Sigmoid colon (tissue), 7 donors: ENCODE measurements at places on chromosomes 12 and 14. TPM values are rescaled to one million over a fixed set of nuclear protein-coding genes. Genes with fewer than 3 reads are reported as not detected.

Gene SLC8B1
- total RNA-seq = 31.3 TPM

DNA sequence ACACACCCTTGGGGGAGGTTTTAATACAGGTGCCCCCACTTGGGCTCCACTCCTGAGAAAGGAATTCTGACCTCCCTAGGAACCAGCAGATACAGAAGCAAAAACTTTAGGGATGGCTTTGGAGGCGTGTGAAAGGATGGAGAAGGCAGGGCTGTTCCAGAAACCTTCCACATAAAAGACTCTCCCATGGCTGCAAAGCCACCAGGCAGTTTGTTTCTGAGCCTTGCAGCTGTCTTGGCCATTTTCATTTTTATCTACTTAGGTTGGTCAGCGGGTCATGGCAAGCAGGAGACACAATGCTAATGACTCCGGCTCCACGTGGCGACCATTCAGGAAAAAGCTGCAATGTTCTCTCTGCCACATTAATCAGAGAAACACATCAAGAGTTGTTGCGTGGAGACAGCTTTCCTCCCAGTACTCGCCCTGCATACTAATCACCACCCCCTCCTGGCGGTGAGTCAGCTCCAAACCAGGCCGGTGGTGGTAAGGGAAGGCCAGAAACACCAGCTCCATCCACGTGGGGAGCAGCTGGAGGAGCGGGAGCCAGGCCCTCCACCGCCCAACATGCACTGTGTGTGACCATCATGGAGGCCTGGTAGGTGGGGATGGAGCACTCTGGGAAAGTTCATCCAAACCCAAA is 30.9 kb upstream of the IRF2BPL start:
- no peaks in the 10 kb centered on the region for H3K27me3 ChIP-seq
- H3K4me1 ChIP-seq = no peaks in the 10 kb centered on the region
- H3K27ac ChIP-seq = no peak overlapping the region
- H3K4me3 ChIP-seq = no peak overlapping the region
- no peak for DNase-seq

GRCh38 chr12:42704810-42705401 is 115.4 kb upstream of the PRICKLE1 start:
- H3K27ac ChIP-seq = no peak overlapping the region
- no peak overlapping the region for H3K4me3 ChIP-seq
- no peaks in the 10 kb centered on the region for H3K27me3 ChIP-seq
- H3K4me1 ChIP-seq = no peaks in the 10 kb centered on the region
- DNase-seq = no peak

GRCh38 chr14:94385553-94386057 is 2.8 kb downstream of the SERPINA1 start:
- no peaks in the 10 kb centered on the region for H3K27me3 ChIP-seq
- peak; percentile 26 for DNase-seq
- no peaks in the 10 kb centered on the region for H3K4me1 ChIP-seq
- H3K4me3 ChIP-seq = no peak overlapping the region

Gene PTPRR
- total RNA-seq = 4.2 TPM

DNA sequence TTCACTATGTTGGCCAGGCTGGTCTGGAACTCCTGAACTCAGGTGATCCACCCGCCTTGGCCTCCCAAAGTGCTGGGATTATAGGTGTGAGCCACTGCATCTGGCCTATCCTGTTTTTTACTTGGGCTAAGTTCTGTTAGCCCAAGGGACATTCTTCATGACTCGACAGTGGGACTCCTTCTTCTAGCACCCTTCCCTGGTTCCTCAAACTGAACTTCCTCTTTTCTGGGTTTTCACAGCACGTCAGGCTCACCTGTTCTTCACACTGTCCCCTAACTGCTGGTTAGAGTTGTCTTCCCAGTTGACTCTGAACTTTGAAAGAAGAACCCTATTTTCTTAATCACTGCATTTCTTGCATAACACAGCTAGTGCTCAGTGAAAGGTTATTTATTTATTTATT is 22.5 kb downstream of the CABP1 start:
- H3K27me3 ChIP-seq = no peaks in the 10 kb centered on the region
- no peaks in the 10 kb centered on the region for H3K36me3 ChIP-seq
- no peak overlapping the region for H3K27ac ChIP-seq
- no peak overlapping the region for H3K4me3 ChIP-seq

GRCh38 chr14:60656686-60657455 is 7.6 kb upstream of the SIX1 start:
- no peaks in the 10 kb centered on the region for H3K36me3 ChIP-seq
- no peak for DNase-seq
- H3K27me3 ChIP-seq = peaks cover 66% of the 10 kb centered on the region
- no peaks in the 10 kb centered on the region for H3K4me1 ChIP-seq
- no peak overlapping the region for H3K27ac ChIP-seq
- peak overlapping the region; percentile 59 for H3K4me3 ChIP-seq

DNA sequence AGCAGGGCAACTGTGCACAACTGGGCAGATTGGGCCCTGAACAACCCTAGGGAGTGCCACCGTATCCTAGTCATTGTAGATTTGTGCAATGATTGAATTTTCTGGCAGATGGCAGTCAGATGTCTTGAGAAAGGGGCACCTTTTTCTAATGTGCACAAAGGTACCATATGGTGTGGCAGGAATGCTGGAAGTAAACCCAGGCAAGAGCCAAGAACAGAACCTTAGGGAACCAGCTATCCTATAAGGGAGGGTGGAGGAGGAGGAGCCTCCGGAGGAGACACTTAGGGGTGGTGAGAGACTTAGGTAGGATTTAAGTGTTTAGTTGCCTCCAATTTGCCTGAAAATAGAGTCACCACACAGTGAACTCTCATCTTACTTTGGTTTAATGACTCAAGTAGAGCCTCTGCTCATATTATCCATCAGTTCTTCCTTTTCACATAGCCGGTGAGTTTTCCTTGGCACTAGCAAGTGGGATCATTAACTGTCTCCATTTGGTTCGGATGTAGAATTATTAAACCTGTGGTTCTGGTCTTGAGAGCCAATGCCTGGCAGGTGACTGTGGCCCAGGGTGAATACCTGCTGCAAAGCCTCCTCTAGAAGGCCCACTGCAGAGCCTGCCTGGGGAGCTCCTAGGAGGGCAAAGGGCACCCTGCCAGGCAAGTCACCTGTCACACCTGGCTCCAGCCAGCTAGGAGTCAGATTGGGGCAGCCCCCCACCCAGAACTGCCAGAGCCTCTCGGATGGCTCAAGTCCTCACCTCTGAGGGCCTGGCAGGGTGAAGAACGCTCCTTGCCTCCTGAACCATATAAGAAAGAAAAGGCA is 184.4 kb upstream of the HIF1A start:
- H3K4me3 ChIP-seq = no peak overlapping the region
- no peaks in the 10 kb centered on the region for H3K4me1 ChIP-seq
- no peaks in the 10 kb centered on the region for H3K36me3 ChIP-seq
- no peak for DNase-seq
- H3K27me3 ChIP-seq = no peaks in the 10 kb centered on the region
- H3K27ac ChIP-seq = peak overlapping the region; percentile 46
